ENCODE measurements at places on chromosomes 1 and 21. TPM values are rescaled to one million over a fixed set of nuclear protein-coding genes. Genes with fewer than 3 reads are reported as not detected.
A peak's percentile ranks its signal among the peaks of the same experiment; 100 is the strongest.

The SAMD11 gene
- not detected for total RNA-seq

The CACNA1S gene
- total RNA-seq: not detected

The DEPDC1 gene
- not detected for total RNA-seq

The SPATA46 gene
- not detected for total RNA-seq

- DNase-seq: no peak
Measured at GRCh38 chr1:43275826-43276620, 6.2 kb downstream of the TMEM125 start.

The CHODL gene
- total RNA-seq: 0.25 TPM

- DNase-seq: no peak
Measured at GRCh38 chr1:17544776-17545350, 5.4 kb downstream of the ARHGEF10L start.

The GUK1 gene
- 179 TPM for total RNA-seq

- no peak for DNase-seq
Measured at GRCh38 chr21:36965720-36966065, 776 bp downstream of the HLCS start.

The FAM163A gene
- total RNA-seq: 0.11 TPM

DNA sequence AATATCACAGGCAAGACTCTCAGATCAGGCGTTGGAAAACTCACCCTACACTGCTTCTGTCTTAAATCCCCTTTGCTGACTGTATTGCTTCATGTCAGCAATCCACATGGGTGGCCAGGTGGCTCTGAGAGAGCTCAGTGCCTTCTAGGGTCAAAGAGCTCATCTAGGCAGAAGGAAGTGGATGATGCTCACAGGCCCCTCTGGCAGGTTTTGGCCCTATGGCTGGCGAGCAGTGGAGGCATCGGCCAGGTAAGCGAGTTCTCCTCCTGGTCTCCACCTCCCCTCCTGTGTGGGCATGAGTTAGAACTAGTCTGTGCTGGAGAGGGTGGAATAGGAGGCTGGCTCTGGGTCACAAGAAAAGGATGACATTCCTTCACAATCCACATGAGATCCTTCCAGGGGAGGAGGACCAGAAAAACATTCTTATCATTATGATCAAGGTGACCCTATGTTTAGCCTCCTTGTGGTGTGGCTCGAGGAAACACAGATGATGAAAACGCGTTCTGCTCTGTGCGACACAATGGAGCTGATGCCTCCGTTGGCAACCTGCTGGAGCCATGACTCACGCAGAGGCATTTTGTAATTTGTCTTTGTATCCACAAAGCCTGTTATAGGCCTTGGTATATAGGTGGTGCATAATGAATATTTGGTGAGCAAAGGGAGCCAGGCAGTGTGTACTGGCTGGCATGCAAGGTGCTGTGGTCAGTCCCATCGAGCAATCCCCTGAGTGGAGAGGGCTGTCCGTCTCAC, 264.6 kb upstream of the RAB4A start:
- no peak for DNase-seq

GRCh38 chr1:225635649-225636048, 17.3 kb downstream of the ENAH start:
- no peak for DNase-seq

DNA sequence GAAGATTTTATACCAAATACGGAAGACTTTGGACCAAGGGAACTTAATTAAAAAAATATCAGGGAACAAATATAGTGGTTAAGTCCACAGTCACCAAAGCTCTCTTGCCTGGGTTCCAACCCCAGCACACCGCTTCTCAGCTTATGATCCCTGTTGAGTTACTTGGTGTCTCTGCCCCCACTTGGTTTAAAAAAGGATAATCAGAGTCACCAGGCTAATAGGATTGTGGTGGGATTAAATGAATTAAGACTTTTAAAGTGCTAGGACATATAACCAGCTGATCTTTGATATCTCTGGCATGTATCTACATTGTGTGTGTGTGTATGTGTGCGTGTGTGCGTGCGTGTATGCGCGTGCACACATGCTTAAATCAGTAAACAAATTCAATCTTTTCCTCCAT, 474.7 kb upstream of the DAB1 start:
- DNase-seq: no peak

The TSEN15 gene
- total RNA-seq: 34.0 TPM

GRCh38 chr21:25735646-25736597, 1.1 kb downstream of the GABPA start:
- peak; percentile 4 for DNase-seq

- DNase-seq: no peak
Measured at GRCh38 chr1:45340816-45341466, 701 bp upstream of the MUTYH start.

DNA sequence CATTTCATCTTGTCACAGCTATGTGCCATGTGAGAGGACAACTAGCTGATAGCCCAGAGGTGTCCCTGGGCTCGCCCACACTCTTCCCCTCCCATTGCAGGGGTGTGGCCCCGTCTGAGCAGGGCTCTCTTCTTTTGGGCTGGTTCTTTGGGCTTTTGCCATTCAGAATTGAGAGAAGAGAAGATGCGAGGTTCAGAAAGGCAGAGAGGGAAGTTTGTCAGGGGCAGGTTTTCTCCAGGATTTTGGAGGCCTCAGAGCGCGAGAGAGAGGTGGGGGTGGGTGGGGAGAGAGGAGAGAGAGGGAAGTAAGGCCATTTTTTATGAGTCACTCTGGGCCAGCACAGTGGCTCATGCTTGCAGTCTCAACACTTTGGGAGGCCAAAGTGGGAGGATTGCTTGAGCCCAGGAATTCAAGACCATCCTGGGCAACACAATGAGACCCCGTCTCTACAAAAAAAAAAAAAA, 5.2 kb downstream of the IFI6 start:
- no peak for DNase-seq

DNA sequence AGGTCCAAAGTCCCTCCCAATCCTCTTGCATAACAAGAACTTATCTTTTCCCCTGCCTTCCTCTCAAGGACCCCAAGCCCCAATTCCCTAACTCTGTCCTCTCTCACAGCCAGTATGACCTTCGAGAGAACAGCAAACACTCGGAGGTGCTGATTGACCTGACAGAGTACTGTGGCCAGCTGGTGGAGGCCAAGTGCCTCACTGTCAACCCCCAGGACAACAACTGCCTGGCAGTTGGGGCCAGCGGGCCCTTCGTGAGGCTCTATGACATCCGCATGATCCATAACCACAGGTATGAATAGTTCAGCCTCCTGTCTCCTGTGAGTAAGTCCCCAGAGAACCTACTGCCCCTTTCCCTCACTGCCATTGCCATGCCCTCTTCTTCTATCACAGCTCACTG, 29.9 kb upstream of the TMEM222 start:
- no peak for DNase-seq

The TEDDM1 gene
- not detected for total RNA-seq

The TMEM240 gene
- total RNA-seq: 1.8 TPM

- DNase-seq: no peak
Measured at GRCh38 chr1:49026230-49026811, 249.6 kb upstream of the BEND5 start.

DNA sequence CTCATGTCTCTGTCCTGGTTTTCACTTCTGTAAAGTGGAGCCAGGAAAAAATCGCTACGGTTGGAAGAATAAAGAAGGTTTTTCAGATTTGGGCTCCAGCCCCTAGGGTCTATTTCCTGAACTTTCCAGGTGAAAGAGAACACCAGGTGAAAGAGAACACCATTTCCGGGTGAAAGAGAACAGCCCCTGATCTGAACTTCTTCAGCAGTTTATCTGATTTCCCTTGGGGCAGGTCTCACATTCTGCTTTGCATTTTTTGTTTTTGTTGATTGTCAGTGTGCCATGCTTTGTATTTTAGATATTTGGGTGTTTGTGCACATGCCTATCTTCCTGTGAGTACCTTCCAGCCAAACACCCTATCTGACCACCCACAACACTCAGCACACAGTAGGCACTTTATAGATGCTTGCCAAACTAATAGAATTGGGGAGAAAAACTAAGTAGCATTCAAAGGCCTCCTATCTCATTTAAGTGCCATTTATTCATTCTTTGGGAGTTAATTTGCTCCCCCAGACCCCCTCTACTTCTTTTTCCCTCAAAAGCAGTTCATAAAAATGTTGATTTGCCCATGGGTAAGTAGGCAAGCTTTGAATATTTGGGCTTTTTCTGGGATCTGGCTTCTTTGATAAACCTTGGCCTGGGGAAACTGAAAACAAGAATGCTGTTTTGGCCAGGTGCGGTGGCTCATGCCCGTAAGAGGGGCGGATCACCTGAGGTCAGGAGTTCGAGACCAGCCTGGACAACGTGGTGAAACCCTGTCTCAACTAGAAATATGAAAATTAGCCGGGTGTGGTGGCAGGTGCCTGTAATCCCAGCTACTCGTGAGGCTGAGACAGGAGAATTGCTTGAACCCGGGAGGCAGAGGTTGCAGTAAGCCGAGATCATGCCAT, 2.2 kb downstream of the NAV1 start:
- DNase-seq: no peak

GRCh38 chr1:150094734-150095265, 27.2 kb downstream of the VPS45 start:
- DNase-seq: no peak

The PLCH2 gene
- 26.6 TPM for total RNA-seq

The RIPPLY3 gene
- not detected for total RNA-seq

DNA sequence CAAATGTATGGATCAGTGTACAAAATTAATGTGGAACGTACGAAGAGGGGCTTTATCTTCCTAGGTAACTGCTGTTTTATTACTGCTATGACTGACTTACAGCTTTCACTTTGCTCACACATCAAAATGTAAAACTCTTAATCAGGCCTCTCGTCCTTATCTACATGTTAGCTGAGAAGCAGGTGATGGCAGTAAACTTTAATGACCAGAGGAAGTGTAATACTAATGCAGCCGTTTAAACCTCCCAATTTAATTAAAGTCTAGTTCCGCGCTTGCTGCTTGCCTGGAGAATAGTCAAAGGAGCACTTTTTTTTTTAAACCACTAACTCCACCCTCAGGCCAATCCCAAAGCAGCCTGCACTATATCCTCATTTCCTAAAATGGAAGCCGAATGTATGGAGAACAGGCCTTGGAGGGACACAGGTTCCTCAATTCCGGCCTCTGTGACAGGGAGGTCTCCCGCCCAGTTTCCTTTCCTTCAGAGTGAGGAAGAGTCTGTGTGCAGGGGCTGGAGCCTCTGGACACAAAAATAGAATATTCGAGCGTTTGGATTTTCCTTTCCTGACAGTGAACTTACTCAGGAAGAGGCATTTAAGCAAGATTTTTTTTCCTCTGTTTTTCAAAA, 36.7 kb upstream of the RASAL2 start:
- DNase-seq: no peak

The C1orf56 gene
- 3.5 TPM for total RNA-seq

- DNase-seq: no peak
Measured at GRCh38 chr1:54962612-54963395, 17.6 kb upstream of the TMEM61 start.

The SPRTN gene
- 16.2 TPM for total RNA-seq

DNA sequence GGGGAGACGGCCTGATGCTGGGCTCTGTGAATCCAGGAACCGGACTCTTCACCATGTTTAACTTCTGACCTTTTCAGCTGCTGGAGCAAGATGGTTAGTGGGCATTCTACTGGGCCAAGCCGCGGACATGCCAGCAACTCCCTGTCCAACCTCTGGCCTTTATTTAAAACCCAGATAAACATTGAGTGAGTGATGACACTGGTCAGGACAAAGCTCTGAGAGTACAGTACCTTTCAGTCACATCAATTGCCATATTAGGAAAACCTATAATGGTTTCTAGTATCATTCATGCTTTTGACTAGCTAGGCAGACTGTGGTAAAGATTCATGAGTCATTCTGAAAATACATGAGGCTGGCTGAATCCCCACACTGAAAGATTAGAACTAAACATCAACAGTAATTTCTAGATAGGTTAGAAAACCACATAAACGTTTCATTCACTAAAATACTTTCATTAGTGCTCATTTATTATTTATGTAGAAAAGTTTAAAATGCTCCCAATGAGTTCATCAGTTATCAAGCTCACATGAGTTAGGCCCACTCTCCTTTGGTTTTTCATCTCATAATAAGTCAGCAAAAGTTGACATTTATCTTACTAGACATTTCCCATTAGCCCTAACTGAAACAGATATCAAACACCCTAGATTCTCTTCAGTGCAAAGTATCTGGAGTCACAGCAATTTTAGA, 7.1 kb upstream of the ACTA1 start:
- no peak for DNase-seq

The SELP gene
- 2.2 TPM for total RNA-seq

GRCh38 chr1:3821447-3821846, 25.1 kb upstream of the LRRC47 start:
- DNase-seq: no peak

DNA sequence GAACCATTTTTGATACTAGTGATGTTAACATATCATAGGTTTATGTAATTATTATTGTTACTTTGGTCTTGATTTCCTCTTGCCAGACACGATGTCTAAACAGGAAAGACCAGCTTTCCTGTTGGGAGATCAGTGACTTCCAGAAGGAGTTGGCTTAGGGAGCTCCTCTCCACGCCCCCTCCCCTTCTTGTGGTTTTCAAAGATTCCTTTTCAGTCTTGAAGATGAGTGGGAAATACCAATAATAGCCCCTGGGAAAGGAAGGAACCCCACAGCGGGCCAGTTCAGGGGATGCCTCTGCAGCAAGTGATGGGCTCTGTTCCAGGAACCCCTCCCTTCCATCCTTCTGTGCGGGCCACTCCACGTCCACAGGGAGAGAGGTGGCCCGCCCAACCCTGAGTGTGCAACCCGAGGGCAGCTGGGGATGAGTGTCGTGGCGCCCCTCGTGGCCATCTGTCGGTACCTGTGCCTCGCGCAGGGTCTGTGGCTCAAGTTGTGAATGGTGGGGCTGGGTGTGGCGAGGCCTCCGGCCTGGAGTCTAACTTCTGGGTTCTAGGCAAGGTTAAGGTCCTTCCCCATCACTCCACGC, 65.7 kb downstream of the TLR5 start:
- DNase-seq: no peak

- DNase-seq: no peak
Measured at GRCh38 chr1:94723894-94724293, 96.3 kb upstream of the SLC44A3 start.

The C1QB gene
- total RNA-seq: 2.1 TPM

The RGS8 gene
- not detected for total RNA-seq

The RPE65 gene
- not detected for total RNA-seq

The VHLL gene
- total RNA-seq: 0.52 TPM

- DNase-seq: peak; percentile 55
Measured at GRCh38 chr1:206911064-206911663, 10.6 kb downstream of the FCMR start.

DNA sequence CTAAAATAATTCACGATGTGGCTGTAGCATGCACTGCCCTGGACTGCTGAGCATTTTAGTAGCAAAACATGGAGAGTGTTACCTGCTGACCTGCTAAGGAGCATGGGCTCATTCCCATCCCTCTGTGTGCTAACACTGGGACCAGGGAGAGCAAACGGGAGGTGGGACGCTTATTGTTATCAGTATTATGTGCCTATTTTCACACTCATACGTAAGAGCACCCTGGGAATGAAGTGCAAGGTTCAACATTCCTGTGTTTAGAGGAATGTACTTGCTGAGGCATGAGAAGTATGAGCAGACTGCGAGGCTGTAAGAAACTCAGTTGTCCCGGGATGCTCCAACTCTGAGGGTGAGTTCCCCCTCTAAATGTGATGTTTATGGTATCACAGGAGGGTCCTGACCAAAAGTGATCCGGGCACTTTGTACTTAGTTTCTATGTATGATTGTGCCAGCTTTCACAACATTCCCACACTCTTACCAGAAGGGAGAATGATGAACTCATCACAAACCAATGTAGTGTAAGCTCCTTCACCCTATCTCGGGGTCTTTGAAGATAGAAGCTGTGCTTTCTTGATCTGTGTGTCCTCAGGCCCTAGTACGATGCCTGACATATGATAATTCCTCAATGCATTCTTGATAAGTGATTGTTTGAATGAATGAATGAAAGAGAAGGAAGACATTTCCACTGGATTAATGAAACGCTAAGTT, 164.8 kb downstream of the KCNJ6 start:
- no peak for DNase-seq

The KCNJ9 gene
- total RNA-seq: not detected
